ENCODE measurements at places on chromosomes 12 and 14.

DNA sequence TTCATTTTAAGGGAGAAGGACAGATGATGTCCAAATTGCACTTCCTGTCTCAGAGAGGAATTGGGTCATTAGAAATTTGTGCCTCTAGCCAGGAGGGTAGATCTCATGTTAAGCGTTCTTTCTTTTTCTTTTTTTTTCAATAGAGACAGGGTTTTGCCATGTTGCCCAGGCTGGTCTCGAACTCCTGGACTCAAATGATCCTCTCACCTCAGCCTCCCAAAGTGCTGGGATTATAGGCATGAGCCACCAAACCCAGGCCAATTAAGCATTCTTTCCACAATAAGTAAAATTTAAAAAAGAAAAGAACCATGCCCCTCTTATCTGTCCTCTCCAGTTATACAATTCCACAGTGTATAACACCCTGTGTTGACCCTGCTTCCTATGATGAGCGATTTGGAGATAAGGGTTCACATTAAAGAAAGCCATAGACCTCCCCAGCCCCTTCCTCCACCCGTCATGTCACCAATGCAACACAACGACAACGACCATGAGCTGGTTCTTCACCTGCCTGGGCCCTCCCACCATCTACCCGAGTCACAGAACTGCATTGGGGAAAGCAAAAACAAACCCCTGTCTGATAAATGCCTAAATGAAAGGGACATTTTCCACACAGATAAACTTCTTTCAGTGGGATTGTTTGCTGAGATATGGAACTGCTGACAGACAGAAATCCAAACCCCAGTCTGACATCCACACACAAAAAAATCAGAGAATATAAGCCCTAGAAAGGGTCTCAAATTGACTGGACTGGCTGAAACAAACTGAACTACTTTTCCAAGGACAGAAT is 37.3 kb downstream of the SSH1 start:
- DNase-seq: no peak

DNA sequence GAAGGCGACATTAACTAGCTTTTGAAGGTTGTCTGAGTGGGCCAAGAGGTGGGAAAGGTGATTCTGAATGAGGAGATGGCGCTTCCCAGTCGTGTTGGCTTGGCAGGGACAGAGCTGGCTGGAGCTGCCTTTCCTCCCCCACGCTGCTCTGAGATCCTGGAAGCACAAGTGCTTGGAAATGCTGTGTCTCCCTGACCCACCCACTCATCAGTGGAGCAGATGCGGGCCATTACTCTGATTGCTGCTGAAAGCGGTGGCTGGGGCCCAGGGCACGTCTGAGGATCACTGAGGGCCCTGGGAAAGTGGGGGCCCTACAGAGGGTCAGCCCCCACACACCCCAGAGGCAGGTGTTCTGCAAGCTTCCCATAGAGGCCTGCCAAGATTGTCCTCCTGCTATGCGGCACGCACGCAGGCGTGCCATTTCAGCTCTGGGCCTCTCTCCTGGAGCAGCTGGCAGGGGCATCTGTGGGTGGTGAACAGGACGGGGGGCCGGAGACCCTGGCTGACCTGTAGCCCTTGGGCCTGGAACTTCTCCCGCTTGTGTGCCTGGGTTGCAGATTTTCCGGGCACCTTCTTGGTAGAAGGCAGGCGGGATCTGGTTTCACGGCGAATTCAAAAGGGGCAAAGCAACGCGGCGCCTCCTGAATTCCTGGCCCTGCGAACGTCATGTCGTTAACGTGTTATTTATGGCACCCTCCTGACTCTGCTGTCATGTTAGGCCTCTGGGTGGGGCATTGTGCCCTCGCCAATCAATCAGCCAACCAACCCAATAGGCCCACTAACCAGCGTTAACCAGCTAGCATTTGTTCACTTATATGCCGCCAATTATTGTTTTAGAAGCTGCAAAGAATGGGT is 133.8 kb upstream of the TBX3 start:
- no peak for DNase-seq

DNA sequence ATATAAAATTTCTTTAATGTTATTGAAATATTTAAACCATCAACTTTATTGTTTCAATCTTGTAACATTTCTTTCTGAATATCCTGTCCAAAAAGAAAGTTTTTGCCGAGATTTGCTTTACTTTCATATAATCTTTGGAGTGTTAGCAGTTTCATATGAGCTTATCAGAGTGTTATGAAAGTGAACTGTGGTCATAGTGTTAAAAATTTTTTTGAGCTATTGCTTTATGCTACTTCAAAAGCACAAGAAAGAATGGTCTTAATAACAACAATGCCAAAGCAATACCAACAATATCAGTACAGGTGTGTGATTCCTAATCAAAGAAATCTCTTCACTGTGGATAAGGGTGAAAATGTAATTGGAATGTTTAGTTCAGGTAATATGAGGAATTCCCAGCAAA is 1994.9 kb upstream of the FLRT2 start:
- DNase-seq: no peak

- no peak for DNase-seq
Measured at GRCh38 chr12:66637699-66638301, 41.1 kb downstream of the GRIP1 start.

- no peak for DNase-seq
Measured at GRCh38 chr14:80988735-80989429, 33.5 kb downstream of the TSHR start.

- no peak for DNase-seq
Measured at GRCh38 chr12:14394317-14395073, 29.0 kb downstream of the ATF7IP start.

Data from stimulated activated CD8-positive, alpha-beta memory T cell treated with anti-CD3 and anti-CD28 coated beads, Interleukin-7, amount 100 ng/mL, for 4 hours (primary cell).